ENCODE measurements at places on chromosomes 16 and 17.

DNA sequence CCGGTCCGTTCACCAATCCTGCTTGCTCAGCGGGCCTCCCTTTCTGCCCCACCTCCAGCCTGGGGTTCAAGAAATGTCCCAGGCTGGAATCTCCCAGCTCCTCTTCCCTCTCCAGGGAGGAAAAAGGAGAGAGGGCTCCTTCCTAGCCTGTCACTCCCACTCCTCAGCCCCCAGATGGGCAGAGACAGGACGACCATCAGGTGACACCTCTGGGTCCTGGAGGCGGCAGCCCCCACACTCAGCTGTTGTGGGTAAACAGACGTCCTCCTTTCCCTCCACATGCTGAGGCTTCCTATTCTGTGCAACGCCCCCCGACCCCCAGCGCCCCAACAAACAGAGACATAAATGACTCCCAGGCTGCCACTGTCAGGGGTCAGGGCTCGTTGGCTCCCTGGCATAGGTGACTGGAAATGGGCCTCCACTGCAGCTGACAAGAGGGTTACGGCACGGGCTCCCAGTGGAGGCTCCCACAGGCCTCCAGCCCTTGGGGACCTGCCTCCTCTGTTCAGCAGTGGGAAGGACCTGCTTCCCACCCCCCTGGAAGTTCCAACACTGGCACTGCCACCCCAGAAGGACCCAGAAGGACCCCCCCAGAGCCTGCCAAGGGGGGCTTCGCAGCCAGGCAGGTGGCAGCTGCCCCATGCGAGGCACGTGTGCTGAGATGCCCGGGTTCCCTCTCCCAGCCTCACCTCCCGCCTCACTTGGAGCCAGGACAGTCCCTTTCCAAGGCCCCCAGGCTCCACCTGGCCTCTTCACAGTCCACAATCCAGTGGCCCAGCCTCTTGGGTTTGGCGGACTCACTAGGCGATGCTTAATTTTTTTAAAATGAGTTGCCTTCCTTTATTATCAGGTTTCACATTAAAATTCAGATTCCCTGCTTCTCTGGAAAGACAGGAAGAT lies 232.3 kb downstream of the KATNIP start:
- DNase-seq: no peak

GRCh38 chr16:85798901-85799496 lies 345 bp downstream of the EMC8 start:
- DNase-seq: peak; percentile 23

- no peak for DNase-seq
Observed at GRCh38 chr17:14156689-14157088, 80.0 kb downstream of the CDRT15 start.

- no peak for DNase-seq
Observed at GRCh38 chr16:62596125-62596524, 559.9 kb upstream of the CDH8 start.

GRCh38 chr17:28347261-28347891 lies 10.0 kb downstream of the POLDIP2 start:
- no peak for DNase-seq

DNA sequence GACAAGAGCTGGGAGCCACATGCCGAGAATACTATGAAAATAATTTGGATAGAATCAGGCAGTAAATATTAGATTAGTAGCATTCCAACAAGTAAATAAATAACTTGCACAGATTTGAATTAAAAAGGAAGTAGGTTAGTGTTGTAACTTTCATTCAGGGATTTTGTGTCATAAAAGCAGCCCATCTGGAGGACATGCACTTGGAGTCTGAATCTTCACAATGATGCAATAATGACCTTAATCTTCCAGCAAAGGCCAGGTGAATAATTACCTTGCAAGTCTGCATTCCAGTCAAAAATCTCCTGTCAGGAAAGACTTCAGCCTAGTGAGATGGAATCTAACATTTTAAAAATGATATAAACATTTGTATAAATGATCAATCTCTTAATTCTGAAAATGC lies 518.1 kb downstream of the KCNJ2 start:
- DNase-seq: peak; percentile 3

- no peak for DNase-seq
Observed at GRCh38 chr17:49003557-49004511, 6.6 kb downstream of the IGF2BP1 start.

- DNase-seq: peak; percentile 89
Observed at GRCh38 chr16:67191995-67192681, at the start of gene E2F4. E2F4 (plus strand) TSS chr16:67192155; CDS start chr16:67192228, 73 bp downstream.

GRCh38 chr17:77374170-77374936 lies 233.6 kb downstream of the SEC14L1 start:
- DNase-seq: no peak

DNA sequence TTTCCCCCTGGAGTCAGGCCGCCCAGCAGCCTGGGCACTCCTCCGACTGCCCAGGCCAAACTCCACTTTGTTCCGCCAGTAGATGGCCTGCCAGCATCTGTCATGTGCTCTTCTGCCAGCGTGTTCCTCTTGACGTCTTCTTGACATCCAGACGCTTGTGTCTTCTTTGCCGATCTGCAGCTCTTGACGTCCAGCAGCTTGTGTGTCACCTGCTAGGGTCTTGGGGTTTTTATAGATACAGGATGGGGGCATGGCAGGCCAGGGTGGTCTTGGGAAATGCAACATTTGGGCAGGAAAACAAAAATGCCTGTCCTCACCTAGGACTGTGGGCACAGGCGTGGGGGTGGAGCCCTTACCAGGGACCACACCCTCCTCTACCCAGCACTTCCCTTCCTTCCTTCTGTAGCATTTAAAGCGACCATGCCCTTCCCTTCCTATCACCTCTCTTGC lies 88.7 kb downstream of the BMERB1 start:
- peak; percentile 68 for DNase-seq

DNA sequence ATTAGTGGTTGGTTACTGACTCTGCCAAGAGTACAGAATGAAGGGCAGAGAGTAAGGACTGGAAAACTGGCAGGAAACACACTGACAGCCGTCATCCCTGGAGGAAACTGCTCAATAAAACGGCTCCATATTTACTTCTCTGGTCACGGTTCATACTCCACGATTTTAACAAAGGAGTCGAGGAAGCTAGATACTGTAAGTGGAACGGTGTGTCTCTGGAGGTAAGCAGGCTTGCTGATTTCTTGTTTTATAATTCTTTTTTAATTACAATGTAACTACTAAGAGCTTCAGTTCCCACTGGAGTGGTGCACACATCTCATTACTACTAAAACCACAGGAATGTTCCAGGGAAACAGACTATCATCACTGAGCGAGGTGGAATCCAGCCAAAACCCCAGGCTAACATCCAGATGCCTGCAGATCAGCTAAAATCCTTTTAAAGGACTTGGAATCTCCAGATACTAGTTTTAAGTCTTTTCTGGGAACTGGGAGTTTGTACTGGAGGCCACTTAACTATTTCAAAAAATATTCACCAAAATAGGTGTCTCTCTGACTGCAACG lies 17.8 kb downstream of the SERPINF1 start:
- DNase-seq: no peak

GRCh38 chr16:72291531-72291981 lies 119.6 kb upstream of the PMFBP1 start:
- DNase-seq: peak; percentile 28

- DNase-seq: no peak
Observed at GRCh38 chr17:72967977-72968585, 124.4 kb downstream of the SLC39A11 start.

DNA sequence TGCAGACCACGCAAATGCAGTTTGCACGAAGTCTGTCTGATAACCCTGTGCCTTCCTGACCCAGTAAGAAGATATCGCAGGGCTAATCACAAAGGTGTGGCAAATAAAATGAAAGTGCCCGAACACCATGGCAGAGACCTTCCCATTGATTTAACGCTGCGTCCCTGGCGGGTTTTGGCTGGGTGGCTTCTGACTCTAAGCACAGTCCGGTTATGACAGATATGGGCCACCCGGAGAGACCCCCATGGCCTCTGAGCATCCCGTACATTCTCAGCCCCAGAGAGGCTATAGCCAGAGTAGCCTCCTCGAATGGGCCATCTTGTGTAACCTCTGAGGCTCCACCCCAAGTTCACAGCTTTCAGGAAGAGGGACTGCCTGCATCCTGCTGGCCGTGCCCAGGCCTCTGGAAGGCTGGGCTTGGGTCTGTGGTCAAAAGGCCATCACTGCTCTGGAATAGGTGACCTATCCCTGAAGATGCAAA lies 5.5 kb downstream of the FOXC2 start:
- DNase-seq: no peak

GRCh38 chr16:86375851-86376250 lies 134.5 kb upstream of the FOXF1 start:
- DNase-seq: no peak

- DNase-seq: no peak
Observed at GRCh38 chr16:75225678-75226515, 7.1 kb downstream of the CTRB1 start.

DNA sequence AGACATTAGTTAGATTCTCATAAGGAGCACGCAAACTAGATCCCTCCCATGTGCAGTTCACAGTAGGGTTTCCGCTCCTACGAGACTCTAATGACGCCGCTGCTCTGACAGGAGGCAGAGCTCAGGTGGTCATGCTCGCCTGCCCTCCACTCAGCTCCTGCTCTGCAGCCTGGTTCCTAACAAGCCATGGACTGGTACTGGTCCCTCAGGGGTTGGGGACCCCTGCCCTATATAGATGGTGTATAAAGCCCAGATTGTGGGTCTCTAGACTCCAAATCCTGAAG lies 52.1 kb upstream of the LYRM9 start:
- DNase-seq: no peak

DNA sequence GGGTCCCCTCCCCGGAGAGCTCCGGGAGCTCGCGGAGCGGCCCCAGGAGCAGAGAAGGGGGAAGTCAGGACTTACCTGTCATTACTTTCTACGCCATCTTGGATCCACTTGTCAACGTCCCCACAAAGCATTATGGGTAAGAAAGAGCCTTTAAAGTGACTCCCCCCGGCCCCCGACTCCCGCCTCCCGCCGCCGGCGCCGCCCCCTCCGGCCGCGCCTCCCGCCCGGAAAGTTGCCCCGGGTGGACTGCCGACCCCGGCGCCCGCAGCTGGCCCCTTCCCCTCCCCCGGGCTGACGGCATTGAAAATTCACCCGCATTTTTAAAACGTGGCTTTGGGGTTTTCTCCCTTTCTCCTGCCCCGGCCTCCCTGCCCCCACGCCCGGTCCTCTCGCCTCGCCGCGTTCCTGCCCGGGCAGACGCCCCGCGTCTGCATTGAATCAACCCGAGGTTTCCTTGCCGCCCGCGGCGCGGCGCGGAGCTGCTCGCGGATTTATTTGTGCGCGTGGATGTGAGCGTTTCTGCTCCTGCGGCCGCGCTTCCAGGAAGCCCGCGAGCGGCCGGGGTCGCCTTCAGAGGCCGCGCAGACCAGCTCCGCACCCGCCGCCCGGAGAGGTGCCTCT lies at the start of gene HELZ:
Gene HELZ (minus strand): TSS at position 124 of the 621 bp plus-strand sequence. CDS start 26,392 bp downstream, outside the sequence.
- peak; percentile 88 for DNase-seq

DNA sequence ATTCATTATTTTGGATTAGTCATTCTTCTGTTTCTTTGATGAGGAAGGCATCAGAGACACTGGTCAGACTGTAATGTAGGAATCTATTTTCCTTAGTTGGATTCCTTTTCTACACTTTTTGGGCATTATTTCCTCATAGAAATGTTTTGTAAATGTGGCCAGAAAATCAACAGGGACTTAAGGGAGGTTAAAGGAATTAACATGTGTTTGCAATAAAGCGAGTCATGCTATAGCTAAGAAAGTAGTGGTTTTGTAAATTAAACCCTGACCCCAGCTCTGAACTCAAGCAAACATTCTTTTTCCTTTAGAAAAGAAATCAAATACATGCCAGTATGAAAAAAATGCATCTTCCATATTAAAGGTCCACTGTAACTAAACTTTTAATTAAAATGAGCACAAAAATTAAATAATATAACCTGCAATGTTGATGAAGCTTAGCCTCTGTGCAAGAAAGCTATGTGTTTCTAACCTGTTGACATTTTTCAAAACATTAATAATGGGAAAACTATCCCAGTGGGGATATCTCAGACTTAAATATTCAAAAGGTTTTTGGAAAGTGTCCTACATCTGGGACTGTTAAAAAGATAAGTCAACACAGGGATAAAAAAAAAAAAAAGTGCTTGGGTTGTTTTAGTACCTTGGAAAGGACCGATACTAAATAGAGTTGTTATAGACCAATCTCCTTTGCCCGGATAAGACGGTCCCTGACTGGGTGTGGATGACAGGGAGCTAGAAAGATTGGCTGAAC lies 428.0 kb downstream of the CA10 start:
- no peak for DNase-seq

- no peak for DNase-seq
Observed at GRCh38 chr16:70573451-70574121, 50.0 kb downstream of the SF3B3 start.

DNA sequence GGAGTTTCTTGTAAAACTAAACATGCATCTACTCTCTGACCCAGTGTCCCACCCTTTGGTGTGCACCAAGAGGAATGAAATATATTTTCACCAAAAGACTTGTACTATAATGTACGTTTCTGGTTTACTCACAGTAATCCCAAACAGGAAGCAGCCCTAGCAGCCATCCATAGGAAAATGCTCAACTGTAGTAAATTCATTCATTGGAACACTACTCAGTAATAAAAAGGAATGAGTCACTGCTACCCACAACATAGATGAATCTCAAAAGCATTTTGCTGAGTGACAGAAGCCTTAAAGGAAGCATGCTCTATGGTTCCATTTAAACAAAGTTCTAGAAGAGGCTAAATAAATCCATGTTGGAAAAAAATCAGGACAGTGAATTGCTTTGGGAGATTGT lies 37.6 kb upstream of the DHRS7B start:
- DNase-seq: no peak

DNA sequence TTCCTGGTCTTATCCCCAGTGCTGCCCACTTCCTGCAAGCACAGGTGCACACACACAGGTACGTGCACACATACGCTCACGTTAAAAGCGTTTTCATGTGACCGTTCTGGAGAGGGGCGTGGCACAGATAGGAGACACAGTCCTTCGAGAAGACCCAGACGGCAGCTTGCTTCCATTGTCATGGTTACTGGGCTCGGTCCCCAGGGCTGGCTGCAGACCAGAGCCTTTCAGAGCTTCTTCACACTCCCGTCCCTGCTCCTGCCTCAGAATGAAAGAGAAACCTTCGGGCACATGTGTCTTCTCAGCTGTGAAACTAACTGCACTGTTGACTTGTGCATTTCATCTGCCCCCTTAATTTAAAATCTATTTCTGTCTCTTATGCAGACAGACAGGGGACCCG lies 154.2 kb downstream of the PITPNC1 start:
- DNase-seq: no peak

- DNase-seq: no peak
Observed at GRCh38 chr17:77072670-77073069, 68.1 kb upstream of the SEC14L1 start.

DNA sequence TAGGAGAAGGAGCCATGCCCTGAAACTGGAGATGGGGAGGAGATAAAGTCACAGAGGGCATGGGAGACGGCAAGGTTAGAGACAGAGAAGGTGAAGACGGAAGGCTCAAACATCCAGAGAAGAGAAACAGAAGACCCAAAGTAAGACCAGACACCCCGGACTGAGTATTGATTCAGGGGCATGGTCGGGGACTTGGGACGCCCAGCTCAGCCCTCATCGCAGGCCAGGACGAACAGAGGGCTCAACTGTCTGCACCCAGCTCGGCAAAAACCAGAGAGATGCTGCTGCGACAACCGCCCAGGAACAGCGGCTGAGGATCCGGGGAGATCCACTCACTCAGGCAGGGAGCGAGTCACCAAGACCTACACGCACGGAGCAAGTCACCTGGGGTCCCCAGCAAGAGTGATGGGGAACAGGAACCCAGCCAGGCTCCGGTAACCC lies 999 bp downstream of the XYLT1 start:
- DNase-seq: no peak

GRCh38 chr16:88340755-88341150 lies 42.0 kb upstream of the ZNF469 start:
- no peak for DNase-seq

GRCh38 chr16:85232369-85233142 lies 120.3 kb upstream of the CIBAR2 start:
- DNase-seq: no peak

- no peak for DNase-seq
Observed at GRCh38 chr17:37610971-37611370, 1.8 kb upstream of the SYNRG start.

Measured in HT-29 (cell line).